ENCODE measurements at places on chromosomes 2 and 18. TPM values are rescaled to one million over a fixed set of nuclear protein-coding genes. Genes with fewer than 3 reads are reported as not detected.

The NETO1 gene
- not detected for total RNA-seq

The LRRTM4 gene
- not detected for total RNA-seq

The TPO gene
- total RNA-seq = not detected

DNA sequence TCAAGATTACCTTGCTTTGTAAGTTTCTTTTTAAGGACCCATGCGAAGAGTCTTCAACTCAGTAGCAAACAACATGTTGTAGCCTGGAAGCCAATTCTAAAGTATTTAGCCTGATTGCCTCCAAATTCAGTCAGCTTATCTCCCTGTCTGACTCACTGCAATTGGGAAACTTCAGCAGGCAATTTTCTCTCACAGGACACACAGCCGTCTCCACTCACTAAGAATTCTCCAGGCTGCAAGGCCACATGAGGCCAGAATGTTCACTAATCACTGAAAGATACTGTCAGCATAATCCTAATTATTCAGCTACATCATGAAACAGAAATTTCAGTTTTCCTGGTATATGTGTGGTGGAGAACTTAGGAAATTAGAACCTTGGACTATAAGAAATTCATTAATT is 78.1 kb upstream of the PDE1A start:
- H3K4me3 ChIP-seq = no peak overlapping the region
- H3K4me1 ChIP-seq = no peaks in the 10 kb centered on the region
- no peaks in the 10 kb centered on the region for H3K36me3 ChIP-seq
- no peaks in the 10 kb centered on the region for H3K27me3 ChIP-seq
- H3K27ac ChIP-seq = no peak overlapping the region
- no peak for DNase-seq

DNA sequence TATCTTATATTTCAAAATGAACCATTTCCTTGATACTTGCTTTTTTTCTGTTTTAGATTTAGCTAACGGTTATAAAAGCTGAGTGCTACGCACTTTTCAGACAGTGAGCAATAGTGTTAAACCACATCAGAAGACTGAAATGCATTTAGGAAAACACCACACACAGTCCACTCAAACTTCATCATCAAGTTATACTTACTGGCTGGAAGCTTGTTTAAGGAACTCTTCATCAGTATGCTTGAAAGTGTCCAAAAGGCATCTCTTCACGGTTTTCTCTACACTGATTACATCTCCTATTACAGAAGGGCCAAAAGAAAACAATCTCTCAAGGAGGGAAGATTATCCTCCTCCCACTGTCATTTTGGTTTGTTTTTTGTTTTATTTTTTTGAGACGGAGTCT is 19.7 kb downstream of the ILKAP start:
- no peaks in the 10 kb centered on the region for H3K27me3 ChIP-seq
- H3K27ac ChIP-seq = peak overlapping the region; percentile 92
- peak overlapping the region; percentile 34 for H3K4me3 ChIP-seq
- no peak for DNase-seq
- peaks cover 46% of the 10 kb centered on the region for H3K36me3 ChIP-seq

Measured in natural killer cell treated with Interleukin-12 subunit alpha and Interleukin-12 subunit beta and Interleukin-15 and Interleukin-18, amount 100 ng/mL, for 72 hours (primary cell).